ENCODE measurements at places on chromosomes 16 and 17.
A peak's percentile ranks its signal among the peaks of the same experiment; 100 is the strongest.

- no peak for DNase-seq
Observed at GRCh38 chr17:59331929-59332748, 684 bp downstream of the YPEL2 start.

DNA sequence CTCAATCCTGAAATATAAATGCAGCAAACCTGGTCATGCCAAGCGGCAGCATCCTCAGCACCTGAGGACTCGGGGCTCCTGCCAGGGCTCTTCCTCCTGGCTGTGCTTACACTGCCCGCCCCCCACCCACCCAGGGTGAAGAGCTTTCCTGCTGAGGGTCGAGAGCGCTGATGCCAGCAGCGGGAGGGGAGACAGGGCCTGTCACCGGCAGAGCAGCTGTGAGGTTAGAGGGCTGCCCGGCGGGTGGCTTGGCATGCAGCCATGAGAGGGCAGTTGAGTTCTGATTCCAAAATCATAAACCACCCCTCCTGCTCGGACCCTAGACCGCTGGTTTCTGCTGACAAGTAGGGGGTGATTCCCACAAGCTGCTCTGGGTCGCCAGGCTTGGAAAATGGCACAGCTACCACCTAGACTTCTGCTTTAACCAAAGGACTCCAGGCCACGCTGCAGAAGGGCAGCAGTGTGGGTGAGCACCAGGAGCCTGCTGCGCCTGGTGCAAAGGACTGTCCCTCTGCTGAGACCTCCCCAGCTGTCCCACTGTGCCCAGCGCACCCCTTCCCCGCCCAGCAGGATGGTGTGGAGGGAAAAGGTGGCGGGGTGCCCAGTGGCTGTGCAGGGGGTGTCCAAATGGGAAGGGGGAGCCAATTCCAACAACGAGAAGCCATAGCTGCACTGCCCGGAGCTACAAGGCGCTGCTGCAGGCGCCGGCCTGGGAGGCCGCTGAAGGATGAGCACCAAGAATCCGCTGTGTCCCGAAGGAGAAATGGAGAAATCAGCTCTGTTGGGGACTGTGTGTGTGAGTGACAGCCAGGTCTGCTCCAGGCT is 26.6 kb downstream of the MXRA7 start:
- DNase-seq, result no peak

DNA sequence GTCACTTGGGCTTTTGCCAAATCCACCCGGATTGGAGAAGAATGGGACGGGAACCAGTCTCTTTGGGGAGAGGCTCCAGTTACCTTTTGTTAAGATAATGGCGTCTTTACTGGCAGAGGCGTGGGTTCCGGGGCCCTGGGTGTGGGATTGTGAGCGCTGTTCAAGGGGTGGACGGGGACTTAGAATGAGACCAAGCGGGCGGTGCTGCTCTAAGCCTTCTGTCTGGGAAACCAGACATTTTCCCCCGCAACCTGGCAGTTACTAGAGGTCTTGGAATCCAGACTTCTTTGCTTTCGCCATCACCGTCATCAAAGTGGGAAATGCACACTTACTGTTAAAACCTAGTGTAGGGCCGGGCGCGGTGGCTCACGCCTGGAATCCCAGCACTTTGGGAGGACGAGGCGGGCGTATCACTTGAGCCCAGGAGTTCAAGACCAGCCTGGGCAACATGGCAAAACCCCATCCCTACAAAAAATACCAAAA is 706 bp downstream of the TEN1 start:
- DNase-seq, result peak; percentile 80

DNA sequence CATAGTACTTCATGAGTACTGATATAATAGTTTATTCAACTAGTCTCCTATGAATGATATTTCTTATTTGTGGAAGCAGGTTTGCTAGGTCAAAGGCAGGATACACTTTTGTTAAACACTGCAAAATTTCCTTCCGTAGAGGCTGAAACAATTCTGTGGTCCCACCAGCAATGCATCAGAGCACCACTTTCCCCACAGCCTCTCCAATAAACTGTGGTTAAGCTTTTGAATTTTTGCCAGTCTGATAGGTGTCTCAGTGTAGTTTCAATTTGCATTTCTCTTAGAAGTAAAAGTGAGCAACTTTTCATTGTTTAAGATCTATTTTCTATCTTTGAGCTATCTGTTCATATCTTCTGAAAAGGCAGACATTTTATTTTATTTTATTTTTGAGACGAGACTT is 36.4 kb upstream of the CORO6 start:
- DNase-seq, result no peak

DNA sequence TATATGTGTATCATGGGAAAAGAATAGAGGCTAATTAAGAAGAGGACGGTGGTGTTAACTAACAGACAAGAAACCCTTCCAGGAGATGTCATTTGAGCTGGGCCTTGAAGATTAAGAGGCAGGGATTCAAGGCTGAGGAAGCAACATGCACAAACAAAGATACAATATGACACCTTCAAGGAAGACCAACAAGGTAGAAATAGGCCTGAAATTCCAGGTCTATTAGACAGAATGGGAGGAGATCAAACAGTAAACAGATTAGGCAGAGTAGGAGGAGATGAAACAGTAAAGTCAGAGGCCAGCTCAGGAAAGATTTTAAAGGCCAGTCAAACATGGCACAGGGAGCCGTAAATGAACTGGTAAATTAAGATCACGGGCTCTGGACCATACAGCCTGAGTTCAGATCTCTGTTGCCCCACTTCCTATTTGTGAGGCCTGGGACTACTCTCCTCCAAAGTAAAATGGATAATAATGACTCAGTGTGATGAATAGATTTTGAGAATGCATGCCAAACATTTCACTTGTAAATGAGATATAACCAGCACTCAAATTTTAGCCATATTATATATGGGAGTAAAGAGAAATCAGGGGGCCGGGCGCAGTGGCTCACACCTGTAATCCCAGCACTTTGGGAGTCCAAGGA is 38.9 kb downstream of the USP31 start:
- no peak for DNase-seq

GRCh38 chr17:57135789-57136291 is 50.8 kb downstream of the AKAP1 start:
- no peak for DNase-seq

- DNase-seq, result no peak
Observed at GRCh38 chr17:39096508-39097149, 54.8 kb downstream of the PLXDC1 start.

DNA sequence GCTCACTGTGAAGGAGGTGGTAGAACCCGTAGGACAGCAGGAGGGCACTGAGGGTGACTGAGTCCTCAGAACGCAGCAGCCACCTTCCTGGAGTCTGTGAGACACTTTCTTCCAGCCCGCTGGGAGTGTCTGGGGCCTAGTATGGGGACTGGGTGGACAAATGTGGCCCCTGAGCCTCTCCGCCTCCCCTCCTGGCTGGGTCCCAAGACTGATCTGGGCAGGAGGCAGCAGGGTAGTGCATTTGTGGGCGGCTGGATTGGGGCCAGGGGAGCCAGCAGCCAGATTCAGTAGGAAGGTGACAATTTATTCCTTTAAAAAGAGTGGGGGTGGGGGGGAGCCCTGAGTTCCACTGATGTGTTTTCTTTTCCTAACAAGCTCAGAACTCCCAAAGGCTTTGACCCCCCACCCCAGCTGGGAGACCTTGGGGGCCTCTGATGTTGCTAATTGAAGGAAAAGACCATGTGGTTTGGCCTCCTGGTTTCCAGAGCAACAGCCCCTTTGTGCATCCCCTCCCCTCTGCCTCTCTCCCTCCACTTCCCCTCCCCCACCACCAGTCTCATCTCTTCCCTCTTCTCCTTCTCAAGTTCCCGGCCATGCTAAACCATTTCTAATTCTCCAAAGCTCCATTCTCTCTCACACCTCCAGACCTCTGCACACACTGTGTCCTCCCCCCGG is 4.4 kb downstream of the CLEC19A start:
- no peak for DNase-seq

- no peak for DNase-seq
Observed at GRCh38 chr17:80117491-80118401, 16.4 kb downstream of the GAA start.

DNA sequence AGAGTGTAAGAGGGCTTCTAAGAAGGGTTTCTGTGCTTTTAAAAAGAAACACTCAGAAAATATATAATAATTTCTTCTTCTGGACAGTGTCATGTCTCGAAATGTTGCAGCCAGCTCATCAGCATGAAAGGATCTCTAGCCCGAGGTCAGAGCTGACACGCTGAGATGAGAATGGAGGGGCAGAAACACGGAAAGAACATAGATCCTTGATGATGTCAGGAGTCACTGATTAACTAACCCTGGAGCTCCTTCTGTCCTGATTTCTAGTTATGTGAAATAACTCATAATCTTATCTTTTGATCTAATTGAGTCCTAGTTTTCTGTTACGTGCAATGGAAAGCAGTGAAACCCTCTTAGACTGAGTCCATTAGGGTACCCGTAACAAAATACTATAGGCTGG is 10.3 kb upstream of the TOX3 start:
- DNase-seq, result no peak

- DNase-seq, result no peak
Observed at GRCh38 chr16:52351451-52351850, 195.5 kb downstream of the TOX3 start.

DNA sequence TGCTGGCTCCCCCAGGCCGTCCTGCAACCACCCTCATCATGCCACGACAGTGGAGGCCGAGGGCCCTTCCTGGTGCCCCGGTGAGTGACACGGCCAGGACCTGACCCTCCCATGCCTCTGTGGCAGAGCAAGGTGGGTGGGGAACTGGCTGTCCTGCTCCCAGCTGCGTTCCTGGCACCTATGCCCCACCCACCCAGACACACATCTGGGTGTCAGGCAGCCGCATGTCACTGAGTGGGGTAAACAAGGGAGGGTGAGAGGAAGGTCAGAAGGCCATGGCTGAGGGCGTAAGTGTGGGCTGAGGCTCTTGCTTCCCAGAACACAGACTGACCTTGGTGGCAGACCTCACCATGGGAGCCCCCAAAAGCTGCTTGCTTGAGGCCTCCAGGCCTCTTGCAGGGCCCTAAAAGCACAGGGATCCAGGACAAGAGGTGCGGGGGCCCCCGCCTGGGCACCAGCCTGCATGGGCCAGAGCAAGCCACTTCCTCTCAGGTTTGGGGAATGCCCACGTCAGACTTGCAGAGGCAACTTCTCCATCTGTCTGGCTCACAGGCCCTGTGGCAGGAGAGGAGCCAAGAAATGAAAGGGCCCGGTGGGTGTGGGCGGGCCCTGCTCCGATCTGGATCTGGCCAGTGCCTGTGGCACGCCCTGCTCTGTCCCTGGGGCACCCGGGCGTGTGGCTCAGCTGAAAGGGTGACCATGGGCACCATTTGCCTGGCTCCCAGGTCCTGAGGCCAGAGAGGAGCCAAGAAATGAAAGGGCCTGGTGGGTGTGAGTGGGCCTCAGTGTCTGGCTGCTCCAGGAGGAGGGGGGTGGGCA is 3.9 kb upstream of the CCDC57 start:
- DNase-seq, result peak; percentile 63

- no peak for DNase-seq
Observed at GRCh38 chr16:84995663-84996062, 15.7 kb downstream of the ZDHHC7 start.

DNA sequence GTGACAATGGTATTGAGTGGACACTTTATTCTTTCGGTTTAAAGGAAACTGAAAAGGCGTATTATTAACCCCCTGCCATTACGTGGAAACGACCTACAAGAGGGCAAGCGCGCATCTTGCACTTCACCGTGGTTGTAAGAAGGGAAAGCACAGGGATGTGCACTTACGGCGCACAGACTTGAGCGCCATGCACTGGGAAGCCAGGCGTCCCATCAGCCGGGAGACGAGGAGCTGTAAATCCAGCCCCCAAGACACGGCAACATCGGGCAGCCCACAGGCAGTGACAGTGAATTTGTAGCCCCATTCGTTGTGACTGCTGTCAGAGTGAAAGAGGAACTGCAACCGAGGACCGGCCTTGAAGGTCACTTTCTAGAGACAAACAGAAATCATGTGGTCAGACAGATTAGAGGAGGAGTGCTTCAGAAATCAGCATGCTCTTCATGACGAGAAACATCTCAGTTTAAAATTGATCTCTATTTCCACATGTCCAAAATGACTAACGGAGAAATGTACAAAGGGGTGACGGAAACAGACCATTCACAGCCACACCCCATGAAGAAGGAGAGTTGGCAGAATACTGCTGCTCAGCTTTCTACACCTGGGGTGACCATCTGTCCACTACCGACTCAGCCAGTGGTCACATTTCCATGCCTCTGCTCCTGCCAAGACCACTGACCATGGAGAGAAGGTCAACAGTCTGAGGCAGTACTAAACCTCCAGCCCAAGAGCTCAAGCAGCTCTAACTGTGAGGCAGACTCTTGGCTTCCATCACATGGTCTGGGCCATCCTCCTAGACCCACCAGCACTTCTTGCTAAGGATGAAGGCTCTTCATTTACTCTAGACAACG is 68.6 kb downstream of the ZZEF1 start:
- DNase-seq, result peak; percentile 6

DNA sequence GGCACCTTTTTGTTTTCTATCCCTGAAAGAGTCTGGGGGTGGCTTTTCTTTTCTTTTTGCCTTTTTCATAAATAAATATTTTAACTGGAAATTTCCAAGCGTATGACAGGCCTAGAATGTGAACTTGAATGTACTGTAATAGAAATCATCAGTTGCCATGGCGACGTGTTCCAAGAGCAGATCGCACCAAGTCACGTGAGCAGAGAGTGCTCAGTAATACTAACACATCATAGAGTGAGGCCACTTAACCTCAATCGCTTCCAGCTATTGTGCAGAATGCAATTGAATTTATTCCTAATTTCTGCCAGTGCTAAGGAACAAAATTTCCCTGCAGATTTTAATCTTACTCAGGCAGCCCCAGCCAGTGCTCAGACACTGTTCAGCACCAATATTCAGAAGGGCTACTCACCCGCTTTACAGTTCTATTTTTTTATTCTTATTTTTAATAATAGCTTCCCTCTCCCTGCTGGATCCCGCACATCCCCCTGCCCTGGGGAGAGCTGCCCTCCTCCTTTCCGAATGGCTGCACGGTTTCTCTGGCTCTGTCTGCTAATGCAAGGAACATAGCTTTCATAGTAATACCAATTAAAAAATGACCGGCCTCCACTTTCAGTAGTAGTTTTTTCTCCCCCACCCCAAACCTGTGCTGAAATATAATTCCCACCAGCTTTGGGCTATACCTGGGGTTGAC is 26.2 kb upstream of the PMFBP1 start:
- peak; percentile 98 for DNase-seq

GRCh38 chr16:4385066-4385788 is 13.6 kb downstream of the VASN start:
- no peak for DNase-seq

DNA sequence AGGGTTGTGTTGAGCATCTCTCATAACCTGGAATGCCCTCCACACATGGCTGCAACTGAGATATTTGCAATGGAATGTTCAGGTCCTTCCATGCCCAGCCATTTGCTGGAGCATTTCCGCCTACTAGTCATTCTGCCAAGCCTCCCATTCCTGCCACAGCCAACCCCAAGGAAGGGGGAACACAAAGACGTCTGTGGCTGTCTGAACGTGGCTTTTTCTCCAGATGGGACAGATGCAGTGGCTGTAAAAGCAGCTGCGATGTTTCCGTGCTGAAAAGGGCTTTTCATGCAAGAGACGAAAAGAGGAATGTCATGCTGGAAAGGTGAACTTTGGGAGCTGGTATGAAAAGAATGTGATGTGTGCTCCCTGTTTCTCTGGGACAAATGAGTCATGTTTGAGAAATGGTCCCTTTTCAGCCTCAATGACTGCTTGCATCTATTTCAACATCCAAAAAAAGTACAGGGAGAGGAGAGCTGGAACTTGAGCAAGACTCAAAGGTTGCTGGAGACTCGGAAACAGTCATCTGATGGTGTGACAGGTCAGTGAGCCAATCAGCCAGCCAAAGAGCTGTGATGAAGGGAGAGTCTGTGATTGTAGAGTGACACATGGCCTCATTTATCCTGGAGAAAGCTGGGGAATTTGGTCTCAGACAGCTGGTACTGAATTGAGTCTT is 208.9 kb downstream of the SHISA9 start:
- DNase-seq, result peak; percentile 4

- no peak for DNase-seq
Observed at GRCh38 chr16:74773446-74774222, 986 bp downstream of the FA2H start.

Data from choroid plexus epithelial cell (primary cell).